Activated CD4-positive, alpha-beta T cell treated with anti-CD3 and anti-CD28 coated beads, Interleukin-2, amount 50 U/mL, for 16 hours (primary cell): ENCODE measurements at places on chromosomes 3 and 15.
A peak's percentile ranks its signal among the peaks of the same experiment; 100 is the strongest.

DNA sequence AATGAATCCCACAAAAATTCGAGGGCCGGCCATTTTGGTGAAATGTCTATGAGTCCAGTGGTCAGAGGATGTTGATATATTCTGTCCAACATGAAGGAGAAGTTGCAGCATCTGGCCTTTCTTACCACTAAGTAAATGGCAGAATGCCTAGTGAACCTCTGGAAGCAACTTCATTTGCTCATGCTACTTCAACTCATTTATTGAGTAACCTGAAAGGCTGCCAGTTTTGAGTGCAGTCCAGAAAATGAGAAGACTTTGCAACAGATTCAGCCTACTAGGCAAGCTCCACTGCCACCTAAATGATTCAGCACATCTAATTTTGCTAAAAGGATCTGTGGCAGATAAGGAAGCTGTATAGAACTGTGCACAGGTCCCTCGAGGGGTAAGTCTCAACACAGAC lies 265.0 kb downstream of the OPA1 start:
- no peak for DNase-seq

DNA sequence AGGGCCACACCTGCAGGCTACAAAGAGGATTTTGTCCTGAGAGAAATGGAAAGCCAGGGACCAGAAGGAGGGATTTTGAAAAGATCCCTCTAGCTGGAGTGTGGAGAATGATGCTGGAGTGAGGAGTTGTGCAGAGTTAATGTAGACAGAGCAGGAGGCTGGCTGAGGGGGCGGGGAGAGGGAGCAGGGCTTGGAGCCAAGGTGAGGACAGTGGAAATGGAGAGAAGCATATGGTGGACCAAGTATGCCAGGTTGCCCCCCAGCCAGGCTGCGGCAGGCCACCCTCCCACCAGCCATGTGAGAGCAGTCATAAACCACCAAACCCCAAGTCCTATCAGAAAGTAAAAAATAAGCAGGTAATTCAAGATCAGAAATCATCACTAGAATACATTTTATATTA lies 14.7 kb downstream of the RARRES1 start:
- no peak for DNase-seq

GRCh38 chr15:34119291-34119690 lies 17.4 kb downstream of the PGBD4 start:
- DNase-seq, result no peak

DNA sequence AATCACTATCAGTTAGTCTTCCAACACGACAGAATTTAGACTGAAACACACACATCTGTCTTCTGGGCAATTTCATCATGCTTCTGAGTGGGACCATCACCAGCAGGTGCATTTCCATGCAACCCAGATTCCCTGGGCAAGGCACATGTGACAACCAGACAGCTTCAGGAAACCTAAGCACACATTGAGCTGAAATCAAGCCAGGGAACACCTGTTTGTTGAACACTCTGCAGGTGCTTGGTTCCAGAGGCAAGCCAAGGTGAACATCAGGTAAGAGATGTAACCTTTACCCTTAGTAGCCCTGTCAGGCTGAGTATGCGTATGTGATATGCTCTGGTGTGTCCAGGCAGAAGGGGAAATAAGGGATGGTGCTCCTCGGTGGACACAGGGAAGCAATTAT lies 3.3 kb upstream of the PSMD2 start:
- DNase-seq, result no peak

GRCh38 chr15:33343275-33343674 lies 32.5 kb downstream of the RYR3 start:
- DNase-seq, result no peak

GRCh38 chr3:119311081-119311925 lies 17.1 kb downstream of the ARHGAP31 start:
- DNase-seq, result no peak

GRCh38 chr15:47718497-47719437 lies 1.5 kb downstream of the SEMA6D start:
- no peak for DNase-seq

- peak; percentile 25 for DNase-seq
Observed at GRCh38 chr15:35289024-35289617, 204.0 kb upstream of the NANOGP8 start.

- DNase-seq, result no peak
Observed at GRCh38 chr3:122003112-122003511, 18.9 kb downstream of the ILDR1 start.

- no peak for DNase-seq
Observed at GRCh38 chr3:17075907-17076306, 191.2 kb downstream of the PLCL2 start.

- no peak for DNase-seq
Observed at GRCh38 chr3:147391781-147392624, 14.3 kb downstream of the ZIC4 start.

GRCh38 chr15:63389902-63390670 lies 8.4 kb upstream of the CA12 start:
- DNase-seq, result no peak

DNA sequence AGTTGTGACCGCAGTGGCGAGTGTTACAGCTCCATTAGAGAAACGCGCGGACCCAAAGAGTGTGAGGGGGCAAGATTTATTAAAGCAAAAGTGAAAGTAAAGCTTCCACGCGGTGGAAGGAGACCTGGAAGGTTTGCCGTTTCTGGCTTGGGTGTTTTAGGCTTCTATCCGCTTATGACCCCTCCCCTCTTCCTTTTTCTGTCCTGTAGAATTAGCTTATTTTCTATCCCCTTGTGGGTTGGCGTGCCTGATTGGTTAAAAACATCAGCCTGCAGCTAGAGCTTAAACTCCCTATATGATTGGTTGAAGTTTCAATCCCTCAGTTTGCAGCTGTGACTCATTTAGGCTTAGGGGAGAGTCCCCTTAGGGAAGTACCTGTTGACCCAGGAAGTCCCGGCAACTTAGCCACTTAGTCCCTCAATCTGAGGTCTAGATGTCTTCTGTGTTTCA lies 39.6 kb downstream of the C3orf38 start:
- peak; percentile 22 for DNase-seq

DNA sequence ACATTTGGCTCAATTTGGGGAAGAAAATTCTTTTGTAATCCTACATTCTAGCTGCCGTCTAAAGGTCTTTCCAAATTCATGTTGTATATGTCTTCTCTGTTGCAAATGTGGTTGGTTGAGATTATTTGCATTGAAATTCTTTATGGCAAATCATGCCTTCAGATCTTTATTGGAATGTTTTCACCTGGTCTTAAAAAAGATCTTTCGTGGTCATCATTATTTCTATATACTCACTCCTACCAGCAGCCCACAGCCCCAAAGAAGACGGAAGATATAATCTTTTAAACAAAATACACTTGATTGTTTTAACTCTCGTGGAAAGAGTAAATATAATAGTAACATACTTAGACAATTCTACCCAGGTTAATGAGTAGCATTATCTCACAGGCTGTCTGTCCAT lies 41.5 kb upstream of the PPARG start:
- no peak for DNase-seq

GRCh38 chr15:42087926-42088800 lies 6.2 kb downstream of the PLA2G4D start:
- DNase-seq, result no peak

GRCh38 chr15:67175643-67176071 lies 78.8 kb downstream of the AAGAB start:
- peak; percentile 50 for DNase-seq

DNA sequence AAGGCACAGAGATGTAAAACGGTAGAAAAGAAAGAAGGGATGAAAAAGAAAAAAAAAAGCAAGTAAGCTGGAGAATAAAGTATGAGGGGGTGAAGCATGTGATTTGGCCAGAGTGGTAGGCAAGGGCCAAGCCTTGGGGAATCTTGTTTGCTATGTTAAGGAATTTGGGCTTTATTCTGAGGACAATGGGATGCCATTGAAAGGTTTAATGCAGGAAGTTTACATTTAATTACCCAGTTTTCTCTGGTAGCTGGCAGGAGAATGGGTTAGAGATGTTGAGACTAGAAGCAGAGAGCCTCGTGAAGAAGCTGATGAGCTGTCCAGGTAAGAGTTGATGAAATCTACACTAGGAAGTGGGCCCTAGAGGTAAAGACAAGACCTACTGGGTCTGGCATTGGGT lies 455.9 kb downstream of the PDCD6IP start:
- DNase-seq, result no peak

- peak; percentile 41 for DNase-seq
Observed at GRCh38 chr15:68781766-68782588, 38.7 kb downstream of the ANP32A start.
